Melanocyte of skin (primary cell): ENCODE measurements at places on chromosomes 4 and X. TPM values are rescaled to one million over a fixed set of nuclear protein-coding genes. Genes with fewer than 3 reads are reported as not detected.

The CSN1S1 gene
- total RNA-seq, result not detected in 2 replicates

The GAGE12F gene
- total RNA-seq, result not detected in 2 replicates

The HPGDS gene
- total RNA-seq, result not detected in 2 replicates

The XAGE1A gene
- total RNA-seq, result not detected in 2 replicates

The MTNR1A gene
- total RNA-seq, result not detected in 2 replicates

The ARHGAP6 gene
- under 0.01 TPM in 1 of 2 replicates, not detected in the other for total RNA-seq
